ENCODE measurements at places on chromosomes 1 and 21.

- no peak for DNase-seq
Observed at GRCh38 chr1:53891678-53892077, 2.1 kb upstream of the YIPF1 start.

DNA sequence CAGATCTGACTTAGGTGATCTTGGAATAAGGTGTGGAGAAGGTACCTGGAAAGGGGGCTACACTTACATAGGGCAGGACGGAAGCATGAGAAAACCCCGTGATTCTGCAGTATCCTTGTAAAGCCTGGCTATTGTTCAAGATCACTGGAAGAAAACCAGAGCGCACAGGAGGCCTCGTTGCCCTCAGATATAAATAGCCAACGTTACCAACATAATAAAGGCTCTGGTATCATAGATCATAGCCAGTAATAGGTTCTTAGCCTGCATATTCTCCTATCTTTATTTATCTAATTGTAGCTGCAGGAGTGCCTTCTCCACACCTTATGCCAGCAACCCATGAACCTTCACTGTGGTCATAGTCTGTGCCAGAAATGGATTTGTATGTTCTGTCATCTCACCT, 35.9 kb upstream of the MPZL1 start:
- DNase-seq: no peak

DNA sequence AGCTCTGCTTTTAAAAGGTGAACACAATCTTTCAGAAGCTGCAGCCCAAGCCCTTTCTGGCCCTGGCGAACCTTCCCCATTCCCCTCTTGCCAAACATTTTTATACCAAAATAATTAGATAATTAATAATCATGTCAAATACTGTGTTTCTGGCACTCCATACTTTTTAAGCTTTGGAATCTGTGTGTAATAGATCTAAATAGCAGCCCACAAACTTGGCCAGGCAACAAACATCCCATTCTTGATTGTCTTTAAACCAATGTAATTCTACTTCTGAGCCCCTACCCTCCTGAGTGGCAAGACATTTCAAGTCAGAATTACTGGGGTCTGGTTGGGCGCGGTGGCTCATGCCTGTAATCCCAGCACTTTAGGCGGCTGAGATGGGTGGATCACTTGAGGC, 137.7 kb downstream of the NAV1 start:
- no peak for DNase-seq

DNA sequence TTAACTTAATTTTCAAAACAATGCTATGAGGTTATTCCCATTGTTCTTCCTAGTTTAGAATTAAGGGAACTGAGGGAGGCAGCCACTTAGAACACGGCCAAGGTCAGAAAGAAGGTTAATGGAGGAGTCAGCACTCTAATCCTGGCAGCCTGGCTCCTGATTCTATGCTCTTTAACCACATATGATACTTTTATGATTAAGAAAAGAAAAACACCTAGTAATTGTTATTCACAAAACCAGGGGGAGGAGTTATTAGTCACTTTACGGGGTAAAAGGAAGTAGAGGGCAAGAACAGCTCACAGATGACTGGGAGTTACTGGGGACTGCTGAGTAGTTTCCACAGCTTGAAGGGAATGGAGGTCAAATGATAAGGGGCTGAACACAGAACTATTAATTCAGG, 38.6 kb downstream of the GADD45A start:
- no peak for DNase-seq

GRCh38 chr1:79472067-79472656, 465.6 kb upstream of the ADGRL4 start:
- DNase-seq: no peak

- no peak for DNase-seq
Observed at GRCh38 chr1:210792250-210793102, 341.5 kb downstream of the KCNH1 start.

DNA sequence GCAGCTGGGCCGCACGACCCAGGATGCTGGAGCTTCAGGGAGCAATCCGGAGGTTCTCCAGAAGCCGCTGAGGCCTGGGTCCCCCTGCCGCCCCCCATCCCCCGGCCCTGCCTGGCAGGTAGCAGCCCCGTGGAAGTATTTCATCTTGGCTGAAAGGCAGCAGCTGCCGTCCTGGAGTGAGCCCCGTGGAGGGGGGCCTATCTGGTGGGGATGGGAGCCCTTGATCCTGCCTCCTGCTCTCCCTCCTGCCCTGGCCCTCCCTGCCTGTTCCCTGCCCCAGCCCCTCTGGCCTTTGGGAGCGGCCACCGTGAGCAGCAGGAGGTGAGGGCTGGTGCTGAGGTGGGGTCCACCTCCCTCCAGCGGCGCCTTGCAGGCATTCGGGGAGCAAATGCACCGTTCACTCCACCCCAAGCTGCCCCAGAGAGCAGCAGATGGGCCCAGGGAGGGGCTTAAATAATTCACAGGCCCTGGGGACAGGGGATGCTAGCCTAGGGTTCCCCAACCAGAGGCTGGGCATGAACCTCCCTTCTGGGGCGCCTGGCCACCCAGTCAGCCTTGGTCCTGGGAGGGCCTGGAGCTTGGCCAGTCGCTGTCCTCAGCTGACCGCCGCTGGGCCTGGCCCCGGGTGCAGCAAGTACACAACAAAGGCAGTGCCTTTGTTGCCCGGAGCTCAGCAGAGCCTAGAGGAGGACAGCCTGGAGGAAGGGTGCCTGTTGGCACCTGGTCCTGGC, 23.7 kb upstream of the PLCH2 start:
- DNase-seq: no peak

- DNase-seq: no peak
Observed at GRCh38 chr21:45982758-45983648, 1.4 kb downstream of the COL6A1 start.

DNA sequence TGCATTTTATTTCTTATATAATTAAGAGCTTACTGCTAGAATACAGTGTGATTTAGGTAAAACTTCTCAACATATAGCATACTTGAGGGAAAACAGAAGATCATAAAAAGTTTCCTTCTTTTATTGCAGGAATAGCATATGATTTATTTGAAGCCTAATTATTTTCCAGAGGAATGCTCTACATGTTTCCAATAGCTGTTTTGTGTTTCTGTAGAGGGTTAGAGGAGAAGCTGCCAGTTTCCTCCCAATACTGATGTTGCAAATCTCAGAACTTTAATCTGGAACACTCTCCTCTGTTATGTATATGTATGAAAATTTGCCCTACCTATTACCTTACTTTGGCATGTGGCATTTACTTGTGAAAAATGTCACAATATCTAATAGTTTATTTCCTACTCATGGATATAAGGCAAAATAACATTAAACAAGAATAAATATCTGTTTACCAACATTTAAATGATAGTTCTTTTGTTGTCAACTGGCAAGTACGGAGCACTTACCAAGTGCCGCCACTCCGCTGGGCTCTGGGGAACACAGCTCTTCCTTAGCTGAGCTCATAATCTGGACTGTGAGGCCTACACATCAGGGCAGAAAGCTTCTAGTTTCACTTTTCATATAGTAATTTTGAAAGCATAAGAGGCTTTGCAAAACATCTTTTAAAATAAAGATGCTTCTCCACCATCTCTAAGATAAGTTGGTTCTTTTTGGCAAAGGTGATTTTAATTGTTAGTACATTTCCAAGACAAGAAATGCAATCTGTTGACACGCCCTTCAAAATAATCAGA, 239.8 kb upstream of the C1orf105 start:
- DNase-seq: no peak

- DNase-seq: no peak
Observed at GRCh38 chr1:234412830-234413229, 39.6 kb downstream of the COA6 start.

- DNase-seq: no peak
Observed at GRCh38 chr1:15696956-15697521, 12.9 kb downstream of the PLEKHM2 start.

Measured in vagina (tissue), 2 donors.